DMS53 (cell line): ENCODE measurements at places on chromosomes 2 and 18.
A peak's percentile ranks its signal among the peaks of the same experiment; 100 is the strongest.

GRCh38 chr2:234463626-234464290 lies 33.1 kb downstream of the ARL4C start:
- DNase-seq = peak; percentile 97

GRCh38 chr2:191947235-191947634 lies 100.3 kb upstream of the CAVIN2 start:
- peak; percentile 34 for DNase-seq

DNA sequence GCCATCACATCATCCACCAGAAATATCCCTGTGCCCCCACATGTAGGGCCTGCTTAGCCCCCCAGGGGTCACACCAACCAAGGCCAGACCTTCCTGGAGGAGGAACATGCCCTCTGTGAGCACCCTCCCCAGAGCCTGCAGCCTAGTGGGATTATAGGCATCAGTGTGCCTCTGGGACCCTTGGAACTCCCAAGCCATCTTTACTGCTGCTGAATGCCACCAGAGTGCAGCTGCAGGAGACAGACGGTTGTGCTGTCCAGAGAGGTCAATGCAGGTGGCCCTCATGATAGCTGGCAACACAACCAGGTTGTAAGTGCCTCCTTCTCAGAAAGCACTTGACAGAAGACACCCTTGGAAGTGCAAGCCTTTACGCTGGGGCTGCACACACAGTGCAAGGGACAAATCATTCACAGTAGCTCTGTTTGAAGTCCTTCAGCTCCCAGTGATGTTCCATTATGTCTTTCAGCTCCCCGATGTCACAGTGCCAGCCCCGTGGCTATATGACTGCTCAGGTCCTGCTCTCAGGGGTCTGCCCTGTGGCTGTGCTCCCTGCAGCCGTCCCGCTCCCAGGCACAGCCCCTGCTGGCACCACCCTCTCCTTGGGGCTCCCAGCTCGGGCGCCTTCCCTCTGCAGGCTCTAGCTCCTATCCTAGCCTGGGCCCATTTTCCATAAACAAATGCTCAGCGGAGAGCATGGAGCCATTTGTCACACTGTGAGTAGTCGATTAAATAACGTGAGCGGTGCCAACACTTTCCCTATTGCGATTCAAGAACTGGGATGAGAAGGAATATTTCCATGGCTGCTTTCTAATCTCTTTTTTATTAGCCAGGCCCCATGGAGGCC lies 65.1 kb downstream of the EDAR start:
- DNase-seq = no peak

DNA sequence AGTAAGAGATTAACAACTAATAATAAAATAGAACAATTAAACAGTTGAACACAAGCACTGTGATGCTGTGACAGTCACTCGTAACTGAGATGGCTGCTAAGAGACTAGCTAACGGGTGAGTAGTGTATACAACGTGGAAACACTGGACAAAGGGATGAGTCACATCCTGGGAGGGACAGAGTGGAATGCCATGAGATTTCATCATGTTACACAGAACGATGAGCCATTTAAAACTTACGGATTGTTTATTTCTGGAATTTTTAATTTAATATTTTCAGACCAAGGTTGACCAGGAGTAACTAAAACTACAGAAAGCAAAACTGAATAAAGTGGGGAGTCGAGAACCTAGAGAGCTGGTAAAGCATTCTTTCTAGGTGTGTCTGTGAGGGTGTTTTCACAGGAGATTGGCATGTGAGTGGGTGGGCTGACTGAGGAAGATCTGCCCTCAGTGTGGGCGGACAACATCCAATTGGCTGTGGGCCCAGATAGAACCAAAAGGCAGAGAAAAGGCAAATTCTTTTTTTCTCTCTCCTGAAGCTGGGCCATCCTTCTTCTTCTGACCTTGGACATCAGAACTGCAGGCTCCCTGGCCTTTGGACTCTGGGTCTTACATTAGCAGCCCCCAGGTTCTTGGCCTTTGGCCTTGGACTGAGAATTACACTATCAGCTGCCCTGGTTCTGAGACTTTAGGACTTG lies 14.6 kb downstream of the TMSB10 start:
- DNase-seq = peak; percentile 97

DNA sequence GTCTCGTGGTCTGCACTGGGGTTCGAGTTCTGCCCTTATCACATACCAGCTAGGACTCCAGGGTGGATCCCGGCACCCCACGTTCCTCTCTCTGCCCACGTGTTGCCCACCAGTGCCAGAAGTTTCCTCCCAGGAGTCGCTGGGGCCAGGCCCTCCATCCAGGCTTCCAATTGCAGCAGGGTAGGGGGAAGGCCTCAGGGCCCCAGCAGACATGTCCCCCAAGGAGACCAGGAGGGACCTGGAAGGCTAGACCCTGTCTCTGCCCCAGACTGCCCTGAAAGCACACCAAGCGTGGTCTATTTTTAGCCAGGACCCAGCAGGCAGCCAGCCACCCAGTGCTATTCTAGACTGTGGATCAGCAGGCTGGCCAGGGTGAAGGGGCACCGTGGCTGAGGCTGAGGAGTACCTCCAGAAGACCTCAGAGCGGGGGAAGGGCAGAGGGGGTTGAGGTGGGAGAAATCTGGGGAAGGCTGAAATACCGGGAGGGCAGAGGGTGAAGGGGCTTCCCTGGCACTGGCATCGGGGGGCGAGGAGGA lies 18.8 kb upstream of the TNS1 start:
- DNase-seq = no peak

DNA sequence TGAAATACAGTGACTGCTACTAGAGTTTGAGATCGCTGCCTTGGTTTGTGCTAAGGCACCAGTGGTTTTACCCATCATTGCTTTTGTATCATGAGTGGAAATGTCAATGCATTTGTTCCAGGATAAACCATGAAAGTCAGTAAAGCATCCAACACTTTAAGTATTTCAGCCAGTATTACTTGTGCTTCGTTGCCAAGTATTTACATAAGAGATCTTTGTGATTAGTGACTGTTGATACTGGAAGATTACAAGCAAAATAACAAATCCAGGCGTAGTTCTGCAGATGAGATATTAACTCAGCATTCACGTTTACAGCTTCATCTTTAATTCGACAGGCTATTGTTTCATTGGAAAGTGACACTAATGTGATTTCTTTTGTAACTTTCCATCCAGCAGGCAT lies 90.3 kb upstream of the B3GNT7 start:
- DNase-seq = no peak

- no peak for DNase-seq
Observed at GRCh38 chr2:46827274-46828134, 88.1 kb downstream of the MCFD2 start.

- no peak for DNase-seq
Observed at GRCh38 chr18:76405280-76405679, 89.8 kb downstream of the ZNF516 start.

DNA sequence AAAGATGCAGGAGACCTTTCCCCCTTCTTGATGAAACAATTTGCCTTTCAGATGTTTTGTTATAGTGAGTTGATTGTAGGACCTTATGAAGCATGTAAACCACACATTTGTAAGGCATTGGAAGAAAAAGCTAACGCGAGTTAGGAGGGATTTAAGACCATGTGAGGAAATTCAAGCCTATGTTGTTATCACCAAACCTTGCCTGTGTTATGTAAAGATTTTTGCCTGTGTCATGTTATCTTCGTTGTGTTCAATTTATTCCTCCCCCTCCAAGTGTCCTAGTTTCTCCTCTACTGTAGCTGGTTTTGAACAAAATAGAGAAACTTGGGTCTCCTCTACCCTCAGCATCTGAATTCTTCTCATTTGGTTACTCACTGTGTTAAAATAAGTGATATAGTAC lies 173.0 kb downstream of the NEDD4L start:
- DNase-seq = no peak

- DNase-seq = peak; percentile 41
Observed at GRCh38 chr18:644395-645004, 13.0 kb upstream of the TYMS start.

GRCh38 chr2:71815701-71816474 lies 331.8 kb downstream of the CYP26B1 start:
- no peak for DNase-seq

GRCh38 chr2:1830936-1831619 lies 86.8 kb upstream of the PXDN start:
- DNase-seq = no peak

DNA sequence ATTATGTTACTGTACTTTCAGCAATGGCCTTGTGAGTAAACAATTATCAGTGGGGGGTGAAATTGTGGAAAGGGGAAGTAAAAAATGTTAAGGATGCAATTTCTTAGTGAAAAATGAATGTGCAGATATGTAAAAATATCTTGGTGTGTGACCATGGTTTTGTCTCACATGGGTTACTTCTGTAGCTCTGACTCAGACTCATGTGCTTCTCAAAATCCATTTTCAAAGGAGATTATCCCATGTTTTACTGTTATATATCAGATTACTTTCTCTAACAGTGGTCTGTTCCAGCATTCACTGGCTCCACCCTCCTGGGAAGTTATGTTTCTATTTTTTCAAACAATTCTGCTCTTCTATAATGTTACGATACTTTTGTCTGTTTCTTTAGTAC lies 298.2 kb upstream of the COL3A1 start:
- no peak for DNase-seq

DNA sequence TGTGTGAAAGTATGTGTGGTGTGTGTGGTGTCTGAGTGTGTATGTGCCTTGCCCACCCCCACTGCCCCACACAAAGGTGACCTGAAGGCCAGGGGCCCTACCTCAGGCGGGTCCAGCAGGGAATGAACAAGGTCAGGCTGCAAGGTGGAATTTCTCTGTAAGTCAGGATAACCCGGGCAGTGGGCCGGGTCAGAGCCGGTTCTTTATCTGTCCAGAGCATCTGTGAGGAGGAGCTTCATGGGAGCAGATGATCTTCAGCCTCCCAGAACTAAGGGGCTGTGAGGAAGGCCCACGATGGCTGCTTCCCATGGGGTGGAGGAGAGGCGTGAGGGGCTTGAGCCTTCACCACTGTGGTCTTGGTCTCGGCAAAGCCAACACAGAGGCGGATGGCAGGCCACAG lies 150.3 kb downstream of the TFCP2L1 start:
- DNase-seq = no peak

DNA sequence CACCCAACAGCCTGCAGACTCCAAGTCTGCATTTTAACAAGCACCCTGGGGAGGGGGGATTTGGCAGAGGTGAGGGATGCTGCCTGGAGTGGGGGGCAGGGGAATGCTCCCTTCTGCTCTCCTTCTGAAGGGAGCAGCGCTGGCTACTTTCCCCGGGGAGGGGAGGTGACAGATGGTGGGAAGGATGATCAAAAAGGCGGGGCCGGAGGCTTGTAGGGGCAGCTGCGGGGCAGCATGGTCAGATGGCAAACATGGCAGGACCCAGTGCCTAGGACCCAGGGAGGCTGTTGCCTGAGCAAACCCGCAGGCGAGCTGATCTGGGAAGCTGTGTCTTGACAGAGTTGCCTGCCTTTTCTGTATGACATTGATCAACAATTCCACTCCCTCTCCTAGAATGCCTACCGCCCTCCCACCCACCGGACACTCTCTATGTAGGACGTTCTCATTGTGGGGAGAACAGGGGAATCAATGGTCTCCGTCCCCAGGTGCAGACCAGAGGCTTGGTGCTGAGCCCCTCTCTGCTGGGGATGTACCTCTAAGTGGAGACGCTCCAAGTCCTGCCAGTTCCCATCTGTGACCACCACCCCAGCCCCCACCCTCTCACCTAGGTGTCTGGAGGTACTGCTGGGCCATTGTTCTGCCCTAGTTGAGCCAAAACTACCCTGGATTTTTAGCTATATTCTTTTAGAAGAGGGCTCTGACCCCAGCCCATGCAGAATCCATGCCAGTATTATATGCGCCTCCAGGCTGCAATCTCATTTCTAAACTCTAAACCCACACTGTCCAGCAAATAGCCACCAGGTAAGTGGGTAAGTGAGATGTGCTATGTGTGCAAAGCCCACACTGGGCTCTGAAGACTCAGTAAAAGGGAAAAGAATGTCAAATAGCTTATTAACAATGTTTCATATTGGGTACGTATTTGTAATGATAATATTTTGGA lies 89.7 kb upstream of the SEC11C start:
- DNase-seq = no peak

DNA sequence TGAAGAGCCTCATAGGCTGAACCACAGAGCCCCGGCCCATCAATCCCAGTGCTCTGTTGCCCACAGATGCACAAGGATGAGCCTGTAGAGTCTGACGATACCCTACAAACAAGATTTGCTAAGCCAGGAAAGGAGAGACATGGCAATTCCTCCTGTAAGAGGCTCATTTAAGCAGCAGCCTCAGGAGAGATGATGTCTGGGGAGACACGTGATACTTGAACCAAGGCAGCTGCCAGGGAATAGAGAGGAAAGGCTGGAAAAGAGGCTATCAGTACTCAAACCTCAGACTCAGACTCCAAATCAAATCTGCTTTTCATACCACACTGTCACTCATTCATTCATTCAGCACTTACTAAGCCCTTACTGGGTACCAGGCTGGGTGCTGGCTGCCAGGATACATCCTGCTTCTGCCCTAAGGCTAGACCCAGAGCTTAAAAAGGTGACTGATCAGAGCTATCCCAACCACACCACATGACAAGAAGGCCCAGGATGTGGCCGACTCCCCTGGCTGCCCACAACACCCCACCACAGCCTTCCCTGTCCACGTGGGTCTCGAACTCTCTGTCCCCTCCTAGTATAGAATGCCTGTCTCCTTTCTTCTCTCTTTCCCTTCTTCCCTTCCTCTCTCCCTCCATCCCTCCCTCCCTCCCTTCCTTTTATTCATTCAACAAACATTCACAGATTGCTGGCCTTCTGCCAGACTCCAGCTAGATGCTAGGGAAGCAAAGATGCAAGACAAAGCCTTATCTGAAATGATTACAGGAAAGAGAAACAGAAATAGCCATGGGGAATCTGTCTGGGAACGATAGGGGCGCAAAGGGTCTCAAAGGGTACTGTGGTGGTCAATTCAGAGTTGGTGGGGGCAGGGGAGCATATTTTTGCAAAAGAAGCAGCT lies 23.4 kb upstream of the KCNK3 start:
- DNase-seq = no peak

DNA sequence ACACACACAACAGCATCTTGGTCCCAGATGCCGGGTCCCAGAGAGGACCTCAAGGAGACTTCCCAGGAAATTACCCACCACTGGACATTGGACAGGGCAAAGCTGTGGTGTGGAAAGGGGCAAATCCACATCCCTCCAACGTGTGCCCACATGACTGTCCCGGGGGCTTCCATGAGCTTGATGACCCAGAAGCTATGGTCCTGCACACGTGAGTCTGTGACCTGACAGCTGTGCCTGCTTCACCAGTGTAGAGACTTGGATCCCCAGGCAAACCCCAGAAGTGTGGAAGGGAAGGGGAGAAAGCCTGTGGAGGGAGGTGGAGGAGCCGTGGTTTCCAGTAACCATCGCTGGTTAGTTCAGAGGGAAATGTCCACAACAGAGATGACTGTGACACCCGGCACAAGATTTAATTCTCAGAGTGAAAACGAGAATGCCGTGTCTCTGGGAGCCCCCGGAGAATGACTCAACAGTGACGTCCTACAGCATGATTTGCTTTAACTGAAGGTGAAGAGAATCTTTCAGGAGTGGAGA lies 19.1 kb upstream of the GPR55 start:
- DNase-seq = no peak

- no peak for DNase-seq
Observed at GRCh38 chr2:33074197-33074596, 127.4 kb downstream of the LTBP1 start.

DNA sequence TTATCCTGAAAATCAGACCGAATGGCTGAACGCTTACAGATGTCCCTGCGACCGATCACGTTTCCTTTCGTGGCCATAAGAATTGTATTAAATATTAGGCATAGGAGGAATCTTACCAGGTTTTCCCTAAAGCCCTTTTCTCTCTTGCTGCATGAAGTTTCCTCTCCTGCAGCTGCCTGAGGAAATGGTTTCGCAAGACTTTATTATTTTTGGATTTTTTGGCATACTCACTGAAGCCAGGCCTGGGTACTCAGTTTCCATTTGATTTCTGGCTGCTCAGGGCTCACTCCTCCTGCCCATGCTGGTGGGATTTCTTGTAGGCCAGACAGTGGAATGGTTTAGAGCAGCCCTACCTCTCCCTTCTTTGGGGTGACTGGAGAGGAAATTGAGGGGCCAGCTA lies 114.0 kb downstream of the KLHL29 start:
- no peak for DNase-seq
